Caco-2 (cell line): ENCODE measurements at places on chromosomes 4 and X. TPM values are rescaled to one million over a fixed set of nuclear protein-coding genes. Genes with fewer than 3 reads are reported as not detected.

DNA sequence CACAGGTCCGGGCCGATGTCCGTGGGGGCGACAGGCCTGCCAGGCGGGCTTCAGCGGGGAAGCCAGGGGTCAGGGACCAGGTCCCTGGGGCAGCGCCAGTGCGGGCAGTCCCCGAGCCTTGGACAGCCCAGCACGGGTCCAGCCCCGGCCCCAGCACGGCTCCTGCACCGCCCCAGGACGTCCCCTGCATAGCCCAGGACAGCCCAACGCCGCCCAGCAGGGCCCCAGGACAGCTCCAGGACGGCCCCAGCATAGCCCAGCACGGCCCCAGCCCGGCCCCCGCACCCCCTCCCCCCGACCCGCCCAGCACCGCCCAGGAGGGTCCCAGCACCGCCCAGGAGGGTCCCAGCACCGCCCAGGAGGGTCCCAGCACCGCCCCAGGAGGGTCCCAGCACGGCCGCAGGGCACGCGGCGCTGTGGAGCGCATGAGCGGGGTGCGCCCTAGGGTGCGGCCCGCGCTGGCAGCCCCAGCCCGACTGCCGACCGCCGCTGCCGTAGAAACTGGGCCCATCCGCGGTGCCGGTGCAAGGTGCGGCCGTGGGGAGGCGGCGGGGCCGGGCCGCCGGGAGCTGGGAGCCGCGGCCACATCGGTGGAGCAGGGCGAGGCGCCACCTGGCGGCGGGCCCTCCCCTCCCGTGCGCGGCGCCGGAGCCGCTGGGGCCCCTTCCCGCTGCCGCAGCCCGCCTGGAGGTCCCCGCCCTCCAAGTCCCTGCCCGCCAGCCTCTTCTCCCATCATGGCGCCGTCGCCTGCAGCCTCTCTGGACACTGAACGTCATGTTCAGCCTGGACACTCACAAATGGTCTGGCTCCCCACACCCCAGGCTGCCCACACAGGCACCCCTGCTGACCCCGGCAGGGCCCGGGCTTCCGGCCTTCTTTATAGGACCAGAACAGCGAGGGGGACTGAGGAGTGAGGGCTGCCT, 106.8 kb upstream of the NKX1-1 start:
- H3K27me3 ChIP-seq: no peaks in the 10 kb centered on the region; the same call in 1 of the 2 replicates
- H3K4me3 ChIP-seq: no peak overlapping the region; the same call in 1 of the 2 replicates
- DNase-seq: no peak
- H3K36me3 ChIP-seq: no peaks in the 10 kb centered on the region
- H3K27ac ChIP-seq: no peak overlapping the region

GRCh38 chrX:24464836-24465531, at the start of gene PDK3:
PDK3 (plus strand) TSS chrX:24465286; CDS start chrX:24465456, 170 bp downstream.
- no peak within 1 kb of the TSS for H3K27ac ChIP-seq
- H3K27me3 ChIP-seq: no peaks in the 10 kb centered on the region
- peak; percentile 86 for DNase-seq
- no peaks in the 10 kb centered on the region for H3K36me3 ChIP-seq
- H3K4me3 ChIP-seq: peak within 1 kb of the TSS; percentile 78

The GAGE2A gene
- not detected in 2 replicates for total RNA-seq

The PDZD4 gene
- total RNA-seq: 1.3 and 1.8 TPM in 2 replicates

- no peaks in the 10 kb centered on the region for H3K27me3 ChIP-seq
- DNase-seq: no peak
- no peaks in the 10 kb centered on the region for H3K4me1 ChIP-seq
- no peaks in the 10 kb centered on the region for H3K36me3 ChIP-seq
Measured at GRCh38 chrX:82945332-82945731, 562.8 kb upstream of the POU3F4 start.

GRCh38 chr4:54745031-54745770, 87.4 kb downstream of the KIT start:
- no peaks in the 10 kb centered on the region for H3K36me3 ChIP-seq
- H3K27me3 ChIP-seq: no peaks in the 10 kb centered on the region
- DNase-seq: no peak
- H3K4me3 ChIP-seq: no peak overlapping the region
- H3K4me1 ChIP-seq: no peaks in the 10 kb centered on the region
- H3K27ac ChIP-seq: no peak overlapping the region

GRCh38 chr4:129336457-129337227, 240.7 kb downstream of the C4orf33 start:
- no peaks in the 10 kb centered on the region for H3K36me3 ChIP-seq
- no peaks in the 10 kb centered on the region for H3K4me1 ChIP-seq
- no peaks in the 10 kb centered on the region for H3K27me3 ChIP-seq
- no peak overlapping the region for H3K27ac ChIP-seq

DNA sequence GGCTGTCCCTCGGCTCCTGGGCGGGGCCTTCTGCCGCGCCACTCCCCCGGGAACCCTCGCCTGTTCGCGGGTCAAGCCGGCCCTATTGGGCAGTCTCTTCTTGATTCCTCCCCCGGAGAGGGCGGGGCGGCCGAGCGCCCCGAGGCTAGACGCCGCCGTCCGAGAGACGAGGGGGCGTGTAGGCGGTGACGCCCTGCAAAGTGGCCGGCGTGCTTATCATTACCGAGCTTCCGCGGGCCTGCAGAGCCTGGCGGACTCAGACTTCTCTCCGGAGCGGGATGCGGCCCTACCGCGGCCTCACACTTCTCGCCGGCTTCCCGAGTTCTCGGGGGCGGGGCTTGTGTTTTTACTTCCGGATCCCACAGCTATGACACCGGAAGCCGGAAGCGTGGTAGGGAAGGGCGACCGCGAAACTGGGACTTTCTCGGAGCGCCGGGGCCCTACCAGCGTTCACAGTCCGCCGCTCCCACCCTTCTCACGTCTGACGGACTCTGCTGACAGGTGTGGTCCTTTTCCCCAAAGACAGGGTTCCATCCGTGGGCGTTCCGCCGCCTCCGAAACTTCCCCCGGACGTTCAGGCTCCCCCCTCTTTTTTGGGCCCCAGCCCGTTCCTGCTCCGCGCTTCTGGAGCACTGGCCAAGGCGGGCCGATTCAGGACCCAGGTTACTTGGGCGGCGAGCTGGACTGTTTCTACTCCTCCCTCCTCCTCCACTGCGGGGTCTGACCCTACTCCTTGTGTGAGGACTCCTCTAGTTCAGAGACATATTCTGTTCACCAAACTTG, at the start of gene IKBKG:
Gene IKBKG (plus strand): TSS at position 376 of the 783 bp plus-strand sequence. CDS start 4,383 bp downstream, outside the sequence.
- H3K36me3 ChIP-seq: no peaks in the 10 kb centered on the region
- peak; percentile 90 for DNase-seq
- peak within 1 kb of the TSS; percentile 95 for H3K27ac ChIP-seq
- H3K4me3 ChIP-seq: peak within 1 kb of the TSS; percentile 76

The TMEM31 gene
- total RNA-seq: not detected in 2 replicates

- no peaks in the 10 kb centered on the region for H3K4me1 ChIP-seq
- DNase-seq: no peak
- H3K27ac ChIP-seq: no peak overlapping the region
- no peaks in the 10 kb centered on the region for H3K36me3 ChIP-seq
Measured at GRCh38 chr4:148090029-148090428, 352.2 kb downstream of the NR3C2 start.

- no peaks in the 10 kb centered on the region for H3K27me3 ChIP-seq
- DNase-seq: no peak
- H3K4me3 ChIP-seq: no peak overlapping the region
- H3K36me3 ChIP-seq: no peaks in the 10 kb centered on the region
- H3K4me1 ChIP-seq: no peaks in the 10 kb centered on the region
Measured at GRCh38 chrX:8179656-8180055, 8.6 kb upstream of the VCX2 start.

DNA sequence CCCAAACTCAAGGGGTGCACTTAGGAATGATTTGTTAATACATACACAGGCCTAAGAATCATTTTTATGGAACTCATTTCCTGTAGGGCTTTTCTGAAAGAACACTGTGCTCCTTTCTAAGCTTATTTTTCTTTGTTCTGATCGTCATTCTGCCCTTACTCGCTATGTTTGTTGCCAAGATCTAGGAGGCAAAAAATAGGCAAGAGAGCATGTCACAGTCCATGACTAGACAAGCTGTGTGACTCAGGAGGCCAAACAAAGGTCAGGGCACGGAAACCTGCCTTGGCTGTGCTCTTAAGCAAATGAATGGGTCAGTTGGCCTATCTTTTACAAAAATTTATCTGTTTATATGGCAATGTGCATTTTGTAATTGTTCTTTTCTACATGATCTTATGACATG, 42.5 kb upstream of the C1GALT1C1 start:
- DNase-seq: no peak
- no peaks in the 10 kb centered on the region for H3K36me3 ChIP-seq
- no peak overlapping the region for H3K27ac ChIP-seq
- no peaks in the 10 kb centered on the region for H3K27me3 ChIP-seq

The STK32B gene
- total RNA-seq: 8.8 and 11.2 TPM in 2 replicates

The CFAP47 gene
- 0.09 and 0.16 TPM in 2 replicates for total RNA-seq

DNA sequence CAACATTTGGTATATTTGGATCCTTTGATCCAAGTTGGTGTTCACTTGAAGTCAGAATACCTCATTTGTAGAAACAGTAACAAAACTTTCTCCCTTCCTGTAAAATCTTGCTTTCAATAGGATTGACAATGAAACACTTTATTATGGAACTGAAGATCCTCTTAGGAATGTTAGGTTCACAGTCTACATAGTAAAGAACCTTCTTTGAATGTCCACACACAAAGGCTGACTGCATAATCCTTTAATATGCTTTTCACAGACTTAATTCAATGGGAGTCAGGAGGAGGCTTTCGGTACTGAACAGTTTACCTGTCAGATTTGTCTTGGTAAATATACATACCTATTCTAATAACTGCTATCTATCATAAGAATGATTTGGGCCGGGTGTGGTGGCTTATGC, 188.5 kb downstream of the SPRY1 start:
- H3K4me1 ChIP-seq: peaks cover 19% of the 10 kb centered on the region
- H3K27me3 ChIP-seq: no peaks in the 10 kb centered on the region
- DNase-seq: no peak
- H3K27ac ChIP-seq: no peak overlapping the region
- no peaks in the 10 kb centered on the region for H3K36me3 ChIP-seq
- no peak overlapping the region for H3K4me3 ChIP-seq
